Stimulated activated CD4-positive, alpha-beta T cell treated with anti-CD3 and anti-CD28 coated beads, TNF-alpha, amount 100 ng/mL, for 48 hours (primary cell): ENCODE measurements at places on chromosomes 5 and 9.

GRCh38 chr9:127611603-127611898 is 526 bp upstream of the STXBP1 start:
- no peak for DNase-seq

DNA sequence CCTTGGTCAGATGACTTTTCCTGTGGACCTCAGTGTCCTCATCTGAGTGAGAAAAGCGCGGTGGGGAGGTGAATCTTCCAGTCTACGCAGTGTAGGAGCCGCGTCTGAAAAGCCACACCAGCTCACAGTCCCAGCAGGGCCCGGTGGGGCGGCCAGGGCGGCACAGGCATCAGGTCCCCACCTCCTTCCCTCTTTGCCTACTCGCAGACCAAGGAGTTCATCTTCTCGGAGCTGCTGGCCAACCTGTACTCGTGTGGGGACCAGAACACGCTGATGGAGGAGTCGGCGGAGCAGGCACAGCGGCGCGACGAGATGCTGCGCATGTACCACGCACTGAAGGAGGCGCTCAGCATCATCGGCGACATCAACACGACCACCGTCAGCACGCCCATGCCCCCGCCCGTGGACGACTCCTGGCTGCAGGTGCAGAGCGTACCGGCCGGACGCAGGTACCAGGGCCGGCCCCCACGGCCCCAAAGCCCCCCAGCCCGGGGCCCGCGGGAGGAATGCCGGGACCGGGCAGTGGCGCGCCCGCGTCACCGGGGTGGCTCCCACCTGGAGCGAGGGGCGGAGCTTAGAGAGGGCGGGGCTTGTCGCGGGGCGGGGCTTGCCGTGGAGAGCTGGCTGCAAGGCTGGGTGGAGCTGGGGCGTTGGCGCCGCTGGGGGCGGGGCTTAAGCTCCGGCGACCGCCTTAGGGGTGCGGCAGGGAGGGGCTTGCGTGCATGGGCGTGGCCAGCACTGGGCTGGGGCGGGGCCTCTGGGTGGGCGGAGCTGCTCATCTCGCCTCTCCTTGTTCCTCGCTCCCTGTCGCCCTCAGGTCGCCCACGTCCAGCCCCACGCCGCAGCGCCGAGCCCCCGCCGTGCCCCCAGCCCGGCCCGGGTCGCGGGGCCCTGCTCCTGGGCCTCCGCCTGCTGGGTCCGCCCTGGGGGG is 25.6 kb downstream of the GOLGA2 start:
- DNase-seq, result peak; percentile 98

GRCh38 chr5:67467110-67467509 is 270.5 kb upstream of the CD180 start:
- DNase-seq, result no peak

DNA sequence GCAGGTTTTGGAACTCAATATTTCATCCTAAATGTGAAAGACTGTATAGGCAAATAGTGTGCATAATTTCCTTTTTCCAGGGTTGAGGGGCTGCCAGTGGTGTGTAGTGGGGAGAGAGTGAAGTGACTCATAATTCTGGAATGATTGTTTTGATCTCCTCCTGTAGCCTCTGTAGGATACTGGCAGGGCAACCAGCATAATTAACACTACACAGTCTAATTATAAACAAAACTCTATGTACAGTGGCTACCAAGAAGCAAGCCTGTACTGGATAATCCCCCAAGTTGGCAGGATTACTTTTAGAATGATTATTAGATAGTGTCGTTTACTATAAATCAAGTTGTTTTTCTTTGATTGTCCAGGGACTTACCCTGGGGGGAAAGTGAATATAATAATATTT is 32.2 kb downstream of the LNPEP start:
- no peak for DNase-seq

- DNase-seq, result no peak
These were observed 5.3 kb upstream of the CFAP95 start for GRCh38 chr9:69815313-69815712.

- DNase-seq, result no peak
These were observed 59.9 kb upstream of the DIRAS2 start for GRCh38 chr9:90702441-90702955.

GRCh38 chr5:36414869-36415282 is 113.2 kb upstream of the RANBP3L start:
- no peak for DNase-seq

GRCh38 chr9:120574473-120574872 is 5.5 kb downstream of the CDK5RAP2 start:
- no peak for DNase-seq

GRCh38 chr5:116076496-116076895 is 8.3 kb upstream of the COMMD10 start:
- peak; percentile 4 for DNase-seq

DNA sequence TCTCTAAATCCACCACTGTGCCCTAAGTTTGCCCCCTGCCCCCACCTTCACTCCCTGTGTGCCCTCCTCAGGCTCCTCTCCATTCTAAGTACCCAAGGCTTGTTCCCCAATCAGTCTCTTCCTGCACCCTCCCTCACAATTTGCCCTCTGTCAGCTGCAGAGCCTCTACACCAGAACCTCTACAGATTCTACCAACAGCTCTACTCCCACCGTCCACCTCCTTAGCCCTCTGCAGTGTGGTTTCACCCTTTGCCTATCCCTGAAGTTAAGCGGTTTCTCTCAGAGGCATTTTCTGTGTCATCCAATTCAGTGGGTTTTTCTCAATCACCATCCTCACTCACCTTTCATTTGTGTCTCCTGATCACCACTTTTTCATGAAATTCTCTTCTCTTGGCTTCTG is 13.2 kb upstream of the ERAP2 start:
- DNase-seq, result no peak

- DNase-seq, result peak; percentile 11
These were observed 181.1 kb upstream of the SPEF2 start for GRCh38 chr5:35436400-35437057.

- DNase-seq, result no peak
These were observed 842 bp upstream of the GTF3C5 start for GRCh38 chr9:133029994-133030316.

GRCh38 chr5:154197801-154198491 is 7.4 kb downstream of the GALNT10 start:
- DNase-seq, result peak; percentile 74

- DNase-seq, result no peak
These were observed 2.0 kb upstream of the GARNL3 start for GRCh38 chr9:127262602-127263001.

DNA sequence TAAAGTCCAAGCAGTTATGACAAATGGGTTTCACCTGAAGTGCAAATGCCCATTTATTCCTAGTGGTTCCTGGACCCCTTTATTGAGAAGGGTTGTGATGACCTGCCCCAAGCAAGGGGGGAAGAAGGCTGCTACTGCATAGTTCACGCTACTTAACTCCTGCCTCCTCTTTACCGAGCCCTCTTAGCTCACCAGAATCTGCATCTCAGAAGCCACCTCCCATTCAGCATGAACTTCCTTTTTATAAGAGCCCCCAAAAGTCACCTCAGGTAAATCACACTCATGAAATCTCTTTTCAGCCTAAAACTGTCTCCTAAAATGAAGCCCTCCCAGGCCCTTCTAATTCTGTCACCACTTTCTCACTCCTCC is 26.6 kb upstream of the C9orf72 start:
- DNase-seq, result no peak

DNA sequence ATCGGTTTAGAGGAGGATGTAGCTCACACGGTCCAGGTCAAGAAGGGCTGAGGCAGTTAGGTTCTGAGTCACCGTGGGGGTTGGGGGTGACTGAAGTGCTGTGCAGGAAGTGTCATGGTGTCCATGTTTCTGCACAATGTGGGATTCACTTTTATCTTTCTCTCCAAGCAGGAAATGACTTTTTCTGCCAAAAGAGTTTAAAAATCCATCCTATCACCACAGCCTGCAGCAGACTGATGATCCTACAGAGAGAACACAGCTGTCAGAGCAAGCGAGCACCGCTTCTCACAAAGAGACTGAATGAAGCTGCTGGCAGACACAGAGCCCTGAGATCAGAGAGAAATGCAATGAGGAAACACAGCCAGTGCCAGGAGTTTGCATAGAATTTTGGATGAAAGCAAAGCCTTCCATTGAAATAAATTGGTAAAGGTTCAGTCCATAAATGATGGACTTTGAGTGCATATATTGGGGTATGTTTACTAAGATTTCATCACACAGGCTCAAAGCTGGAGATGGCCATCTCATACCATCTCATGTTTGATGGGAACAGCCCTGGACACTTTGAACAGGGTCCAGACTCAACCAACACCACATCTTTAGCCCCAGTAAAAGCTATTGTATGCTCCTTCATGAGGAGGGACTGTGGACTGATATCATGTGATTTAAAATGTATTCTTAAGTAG is 213.9 kb upstream of the FBXL7 start:
- no peak for DNase-seq

DNA sequence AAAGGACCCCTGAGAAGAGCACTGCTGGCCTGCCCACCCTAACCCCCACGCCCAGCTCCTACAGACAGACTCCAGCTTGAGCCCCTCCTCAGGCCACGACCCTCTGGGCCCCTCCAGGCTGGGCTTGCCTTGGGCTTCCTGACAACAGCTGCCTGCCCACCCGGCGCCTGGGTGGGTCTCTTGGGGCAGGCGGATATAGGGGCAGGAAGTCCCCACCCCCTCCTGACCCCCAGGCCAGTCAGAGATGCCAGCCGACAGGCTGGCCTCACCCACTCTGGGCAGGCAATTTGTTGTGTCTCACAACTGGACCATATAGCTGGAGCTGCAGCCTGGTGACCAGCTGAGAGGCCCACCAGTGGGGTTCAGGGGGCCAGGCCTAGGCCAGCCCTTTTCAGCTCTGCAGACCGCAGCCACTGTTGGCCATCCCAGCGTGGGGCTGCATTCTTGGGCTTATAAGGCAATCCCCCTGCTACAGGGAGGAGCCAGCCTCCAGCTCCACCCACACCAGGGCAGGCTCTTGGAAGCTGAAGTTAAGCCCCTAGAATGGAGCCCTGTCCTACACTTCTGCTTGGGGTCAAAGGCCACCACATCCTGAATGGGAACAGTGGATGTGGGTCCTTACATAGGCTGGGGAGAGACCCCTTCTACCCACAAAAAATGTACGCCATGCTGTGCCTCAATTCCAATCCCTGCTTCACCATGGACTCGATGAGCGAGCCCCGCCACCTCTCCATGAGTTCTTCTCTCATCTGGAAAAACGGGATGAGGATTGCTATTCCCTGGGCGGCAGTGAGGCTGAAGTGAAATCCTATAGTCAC is 2.0 kb downstream of the PDLIM7 start:
- DNase-seq, result no peak

DNA sequence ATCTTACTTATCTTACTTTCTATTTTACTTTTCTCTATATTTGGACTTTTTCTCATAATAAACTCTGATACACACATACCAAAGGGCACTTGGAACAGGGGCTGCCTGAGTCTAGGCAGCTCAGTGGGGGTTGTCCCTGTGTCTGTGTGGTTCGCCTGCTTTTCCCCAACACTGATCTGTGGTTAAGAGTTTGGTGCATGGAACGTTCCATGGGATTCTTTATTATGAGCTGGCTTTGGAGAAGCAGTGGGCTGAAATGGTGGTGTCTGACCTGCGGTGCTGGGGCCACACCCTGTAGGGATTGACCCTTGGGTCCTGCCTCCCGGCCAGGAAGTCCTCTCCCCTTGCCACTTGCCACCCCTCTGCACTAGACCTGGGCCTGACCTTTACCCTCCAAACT is 47.4 kb downstream of the ANKRD33B start:
- no peak for DNase-seq

GRCh38 chr5:131515348-131515747 is 119.7 kb downstream of the RAPGEF6 start:
- no peak for DNase-seq

DNA sequence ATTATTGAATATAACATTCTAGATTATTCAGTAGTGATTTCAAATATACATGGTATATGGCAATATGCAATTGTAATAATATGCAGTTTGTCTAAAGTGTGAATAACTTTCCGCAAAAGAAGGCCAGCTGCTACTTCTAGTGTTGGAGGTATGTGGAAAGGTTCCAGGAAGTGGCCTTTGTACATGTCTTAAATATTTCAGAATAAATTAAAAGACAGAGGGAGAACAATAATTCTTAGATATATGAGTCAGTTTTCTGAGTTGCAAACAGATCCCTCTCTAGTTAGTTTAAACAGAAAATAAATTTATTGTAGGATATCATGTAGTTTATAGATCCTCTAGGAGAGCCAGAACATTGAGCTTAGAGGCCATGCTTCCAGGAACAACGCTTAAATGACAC is 210.8 kb upstream of the ELL2 start:
- DNase-seq, result no peak

DNA sequence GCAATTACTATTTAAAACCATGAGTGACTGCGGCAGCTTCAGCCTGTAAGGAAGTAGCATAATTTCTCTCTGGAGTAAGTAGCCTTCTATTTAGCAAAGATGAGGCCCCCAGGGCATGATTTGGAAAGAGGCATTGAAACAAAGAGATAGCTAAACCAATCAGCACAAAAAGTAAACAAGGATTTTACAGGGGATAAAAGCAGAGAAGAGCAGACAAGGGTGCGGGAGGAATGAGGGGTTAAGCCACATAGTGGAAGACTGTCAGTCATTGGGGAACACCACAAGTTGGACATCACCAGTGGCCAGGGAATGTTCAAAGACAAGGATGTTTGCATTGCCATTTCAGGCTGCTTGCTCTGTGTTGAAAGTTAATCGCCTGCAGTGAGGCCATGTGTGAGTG is 24.0 kb upstream of the C5orf63 start:
- DNase-seq, result no peak

DNA sequence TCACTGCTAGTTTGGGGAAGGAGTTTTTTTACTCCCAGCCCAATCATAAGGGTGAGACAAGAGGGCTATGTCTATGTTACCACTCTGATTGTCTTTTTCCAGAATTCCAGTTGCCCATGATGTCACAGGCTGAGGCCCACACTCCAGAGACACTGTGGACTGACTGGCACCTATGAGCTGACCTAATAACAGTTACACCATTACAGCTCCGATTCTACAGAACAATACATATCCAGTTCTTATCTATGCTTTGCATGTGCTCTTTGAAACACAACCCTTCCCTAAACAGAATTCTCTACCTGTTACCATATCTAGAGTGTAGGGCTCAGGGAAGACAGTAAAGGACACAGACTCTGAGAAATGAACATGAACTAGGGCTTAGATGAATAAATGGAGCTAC is 45.7 kb upstream of the ALDOB start:
- DNase-seq, result no peak

DNA sequence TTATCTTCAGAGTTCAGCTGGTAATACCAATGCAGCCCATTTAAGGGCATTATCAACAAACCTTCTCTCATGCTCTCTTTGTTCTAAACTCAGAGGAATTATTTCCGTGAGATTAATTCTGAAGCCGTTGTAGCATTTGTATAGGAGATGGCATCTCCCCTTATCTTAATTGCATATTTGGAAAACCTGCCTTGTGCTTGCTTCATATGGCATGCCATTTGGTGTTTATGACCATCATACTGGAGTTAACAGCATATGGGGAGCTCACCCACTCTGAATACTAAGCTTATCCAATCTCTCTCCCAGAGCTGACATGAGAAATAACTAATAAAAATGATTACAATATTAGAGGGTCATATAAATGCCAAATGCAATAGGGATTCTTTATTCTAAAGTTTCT is 243.2 kb downstream of the BRINP1 start:
- DNase-seq, result no peak
